ENCODE measurements at places on chromosomes 16 and 17.

GRCh38 chr16:81813648-81814047, 34.6 kb downstream of the PLCG2 start:
- no peak for DNase-seq

- no peak for DNase-seq
Measured at GRCh38 chr16:75024182-75024581, 25.4 kb downstream of the ZNRF1 start.

DNA sequence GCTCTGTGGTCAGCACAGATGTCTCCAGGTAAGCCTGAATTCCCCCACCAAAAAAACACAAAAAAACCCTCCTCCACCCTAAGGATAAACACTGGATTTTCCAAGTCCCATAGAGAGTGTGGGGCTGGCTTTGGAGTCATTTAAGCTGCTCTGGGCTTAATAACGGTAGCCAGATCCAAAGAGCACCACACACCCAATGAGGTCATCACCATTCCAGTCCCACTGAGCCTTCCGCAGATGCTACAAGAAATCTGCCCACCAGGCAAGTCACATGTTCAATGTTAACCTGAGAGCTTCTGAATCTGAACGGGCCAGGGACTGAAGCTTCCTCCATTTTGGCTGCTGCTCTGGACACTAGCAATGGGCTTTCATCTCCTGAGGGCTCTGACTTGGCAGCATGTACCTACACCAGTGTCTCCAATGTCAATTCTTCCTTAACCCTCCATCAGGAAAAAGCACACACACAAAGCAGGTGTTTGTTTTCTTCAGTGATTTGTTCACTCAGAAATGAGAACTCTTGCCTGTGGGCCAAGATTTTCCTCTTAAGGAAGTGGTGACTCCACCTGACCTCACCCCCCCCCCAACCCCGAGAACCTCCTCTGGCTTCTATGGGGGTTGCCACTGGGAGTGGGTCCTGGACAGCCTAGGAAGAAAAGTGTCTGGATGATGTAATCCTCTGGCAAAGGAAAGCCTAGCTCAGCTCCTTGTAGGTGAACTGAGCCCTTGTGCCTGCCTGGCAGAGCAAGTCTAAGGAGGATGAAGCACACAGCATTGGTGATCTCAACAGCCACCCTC, 220.1 kb downstream of the FOXL1 start:
- DNase-seq: no peak

DNA sequence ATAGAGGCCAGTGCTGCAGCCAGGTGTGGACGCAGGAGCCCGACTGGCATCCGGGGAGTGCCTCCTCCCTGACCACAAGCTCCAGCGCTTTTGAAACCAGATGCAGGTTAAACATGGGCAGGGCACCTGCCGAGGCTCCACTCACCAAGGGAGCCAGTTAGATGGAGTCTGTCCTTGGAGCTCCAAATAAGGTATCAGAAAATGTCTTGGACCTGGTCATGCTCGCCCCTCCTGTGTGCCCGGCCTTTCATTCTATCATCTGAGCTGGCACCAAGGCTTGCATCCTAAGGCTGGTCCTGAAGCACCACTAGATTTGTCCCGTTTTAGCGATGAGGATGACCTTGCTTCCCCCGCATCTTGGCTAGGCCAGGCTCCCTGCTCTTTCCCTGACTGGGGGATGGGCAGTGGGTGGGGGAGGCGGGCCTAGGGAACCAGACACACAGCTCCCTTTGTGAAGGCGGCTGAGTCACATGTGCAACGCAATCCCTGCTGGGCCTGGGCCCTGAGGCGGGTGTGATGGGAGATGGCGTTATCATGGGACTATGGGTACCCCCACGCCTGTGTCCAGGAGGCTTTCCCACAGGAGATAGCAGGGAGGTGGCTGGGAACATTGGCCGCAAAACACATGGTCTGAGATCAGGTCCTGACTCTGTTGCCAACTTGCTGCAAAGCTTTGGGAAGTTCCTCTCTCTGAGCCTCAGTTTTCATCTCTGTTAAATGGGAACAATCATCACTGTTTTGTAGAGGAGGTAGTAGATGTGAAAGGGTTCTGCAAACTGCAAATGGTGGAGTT, 5.0 kb upstream of the ADGRG1 start:
- peak; percentile 44 for DNase-seq

GRCh38 chr16:85879975-85880831, 18.8 kb upstream of the IRF8 start:
- no peak for DNase-seq

GRCh38 chr16:89269805-89270665, 52.5 kb downstream of the ZNF778 start:
- DNase-seq: no peak

- no peak for DNase-seq
Measured at GRCh38 chr16:918741-919657, 51.8 kb downstream of the LMF1 start.

GRCh38 chr17:73060721-73061120, 31.8 kb downstream of the SLC39A11 start:
- no peak for DNase-seq

DNA sequence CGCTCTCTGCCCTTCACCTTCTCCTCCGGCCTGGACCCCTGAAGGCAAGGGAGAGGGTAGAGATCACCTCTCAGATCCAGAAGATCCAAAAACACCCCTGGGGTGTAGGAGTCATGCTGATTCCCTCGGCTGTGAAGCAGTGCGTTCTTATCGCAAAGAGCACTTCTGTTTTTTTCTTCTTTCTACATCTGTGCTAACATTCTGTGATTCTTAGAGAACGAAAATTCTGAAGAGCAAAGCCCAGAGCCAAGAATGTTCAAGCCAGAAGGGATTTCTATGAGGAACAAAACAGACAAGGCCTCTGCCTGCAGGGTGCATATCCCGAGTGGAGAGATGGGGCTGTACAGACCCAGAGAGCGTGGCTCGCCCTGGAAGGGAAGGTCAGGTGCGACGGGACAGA, 17.2 kb downstream of the NPTX1 start:
- DNase-seq: no peak

DNA sequence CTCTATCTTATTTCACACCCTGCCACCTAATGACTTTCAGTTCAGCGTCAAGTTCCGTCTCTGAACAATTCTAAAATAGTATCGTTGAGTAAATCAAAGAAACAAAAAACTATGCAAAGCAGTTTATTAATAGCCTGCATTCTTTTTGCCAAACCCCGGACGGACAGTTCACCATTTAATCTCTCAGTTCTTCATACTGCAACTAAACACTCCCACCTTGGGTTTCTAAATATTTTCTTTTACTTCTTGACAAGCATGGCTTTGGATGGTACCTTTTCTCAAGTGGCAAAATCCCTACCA, 1.2 kb downstream of the MYH11 start:
- no peak for DNase-seq

Data from fibroblast of skin of scalp (primary cell).